ENCODE measurements at places on chromosomes 7 and 10.

DNA sequence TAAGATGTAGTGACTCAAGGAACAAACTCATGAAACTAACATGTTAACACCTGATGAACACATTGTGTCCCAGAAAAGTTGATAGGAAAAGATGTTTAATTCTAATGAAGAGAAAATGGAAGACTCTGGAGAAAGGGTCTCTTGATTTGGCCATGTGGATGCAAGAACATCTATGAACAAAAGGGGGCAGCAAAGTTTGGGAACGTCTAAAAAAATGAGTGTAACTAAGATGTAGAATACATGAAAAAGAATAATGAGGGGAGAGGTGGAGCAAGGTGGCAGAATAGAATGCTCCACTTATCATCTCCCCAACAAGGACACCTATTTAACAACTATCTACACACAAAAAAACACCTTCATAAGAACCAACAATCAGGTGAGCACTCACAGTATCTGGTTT is 805.1 kb downstream of the TNS3 start:
- no peak for DNase-seq

GRCh38 chr7:94212160-94212559 is 182.5 kb upstream of the COL1A2 start:
- no peak for DNase-seq

DNA sequence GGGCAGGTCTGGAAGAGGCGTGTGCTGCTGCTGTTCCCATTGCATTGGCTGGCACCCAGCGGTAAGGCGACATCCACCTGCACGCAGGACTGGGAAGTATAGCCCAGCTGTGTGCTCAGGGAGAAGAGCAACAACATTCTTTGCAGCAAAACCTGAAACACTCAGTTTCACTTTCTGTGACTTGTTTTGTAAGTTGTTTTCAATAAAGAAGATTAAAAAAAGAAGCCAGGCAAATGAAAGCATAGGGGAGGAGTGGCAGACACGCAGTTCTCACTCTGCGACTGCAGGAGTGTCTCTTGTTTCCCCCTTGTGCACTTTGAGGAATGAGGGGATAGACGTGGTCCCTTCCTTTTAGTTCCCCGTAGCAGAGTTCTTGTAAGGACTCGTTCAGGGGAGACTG is 5.8 kb downstream of the FBH1 start:
- DNase-seq = no peak

DNA sequence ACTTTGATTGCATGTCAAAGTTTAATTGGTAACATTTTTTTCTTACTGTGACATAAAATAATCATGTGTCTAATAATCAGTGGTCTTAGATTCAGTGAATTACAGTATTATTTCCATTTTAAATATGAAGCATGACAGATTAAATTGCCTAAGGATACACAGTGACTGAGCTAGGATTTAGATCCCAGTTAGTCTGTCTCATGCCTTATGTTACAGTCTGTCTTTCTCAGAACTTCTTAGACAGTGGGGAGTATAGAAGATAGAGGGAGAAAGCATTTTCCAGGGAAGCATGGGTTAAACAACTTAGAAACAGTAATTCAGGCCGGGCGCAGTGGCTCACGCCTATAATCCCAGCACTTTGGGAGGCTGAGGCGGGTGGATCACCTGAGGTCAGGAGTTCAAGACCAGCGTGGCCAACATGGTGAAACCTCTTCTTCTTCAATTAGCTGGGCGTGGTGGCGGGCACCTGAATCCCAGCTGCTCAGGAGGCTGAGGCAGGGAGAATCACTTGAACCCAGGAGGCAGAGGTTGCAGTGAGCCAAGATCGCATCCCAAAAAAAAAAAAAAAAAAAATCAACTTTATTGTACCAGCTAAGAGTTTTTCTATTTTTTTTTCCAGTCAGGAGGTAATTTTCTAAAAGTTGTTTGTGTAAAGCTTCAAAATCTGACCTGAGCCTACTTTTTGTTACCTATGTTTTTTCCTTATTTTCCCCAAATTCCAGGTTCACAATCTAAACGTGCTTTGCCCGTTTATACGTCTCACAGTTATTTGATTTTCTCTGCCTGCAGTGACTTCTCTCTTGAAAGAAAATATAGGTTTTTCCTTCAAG is 3.3 kb downstream of the CASD1 start:
- DNase-seq = no peak

DNA sequence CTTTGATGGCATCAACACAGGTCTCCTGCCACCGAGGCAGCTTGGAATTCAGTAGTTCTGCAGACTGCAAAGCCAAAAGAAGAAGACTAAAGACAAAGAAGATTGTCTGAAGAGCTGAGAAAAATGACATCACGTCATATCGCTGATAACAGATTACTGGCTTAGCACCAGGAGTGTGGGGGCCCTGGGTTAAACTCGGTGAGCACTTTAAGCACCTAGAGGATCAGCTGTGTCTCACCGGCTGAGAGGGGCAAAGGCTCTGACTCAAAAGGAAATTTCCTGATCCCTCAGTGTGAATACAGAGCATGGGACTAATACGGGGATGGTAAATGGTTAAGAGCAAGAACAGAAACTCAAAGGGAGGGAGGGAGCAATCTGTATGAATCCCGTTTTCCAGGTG is 30.7 kb downstream of the BRI3 start:
- no peak for DNase-seq

DNA sequence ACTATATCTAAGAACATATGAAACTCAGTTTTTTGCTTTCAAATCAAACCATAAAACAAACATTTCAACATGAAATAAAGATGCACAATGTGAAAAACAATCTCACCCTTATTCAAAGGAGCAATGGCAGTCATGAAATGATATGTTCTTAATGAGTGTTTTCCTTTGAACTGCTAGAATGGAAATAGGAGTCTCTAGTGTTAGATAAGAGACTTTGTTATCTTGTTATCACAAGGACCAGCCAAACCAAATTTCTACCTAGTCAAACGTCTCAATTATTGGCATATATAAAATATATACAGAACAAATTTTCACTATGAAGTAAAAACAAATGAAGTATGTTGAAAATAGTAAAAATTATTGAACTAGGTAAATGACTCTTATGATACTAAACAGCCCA is 1.2 kb downstream of the VPS41 start:
- no peak for DNase-seq

DNA sequence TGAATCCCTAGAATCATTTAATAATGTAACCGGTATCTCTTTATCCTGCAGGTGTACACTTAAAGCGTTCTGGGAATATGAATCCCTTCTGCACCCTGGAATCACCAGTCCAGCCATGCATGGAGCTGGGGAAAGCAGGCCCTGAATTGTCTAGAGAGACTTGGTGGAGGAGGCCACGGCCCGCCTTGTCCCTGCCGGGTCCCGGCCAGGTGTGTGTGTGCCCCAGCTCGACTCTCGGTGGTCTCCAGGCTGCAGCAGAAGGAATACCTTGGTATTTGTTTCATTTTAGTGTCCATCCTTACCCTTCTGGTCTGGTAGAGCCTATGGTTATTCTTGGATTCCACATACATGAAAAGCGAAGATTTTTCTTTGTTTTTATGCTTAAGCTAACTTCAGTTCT is 58.1 kb downstream of the PRPF18 start:
- no peak for DNase-seq

GRCh38 chr7:98613601-98614425 is 3.3 kb upstream of the NPTX2 start:
- DNase-seq = no peak

DNA sequence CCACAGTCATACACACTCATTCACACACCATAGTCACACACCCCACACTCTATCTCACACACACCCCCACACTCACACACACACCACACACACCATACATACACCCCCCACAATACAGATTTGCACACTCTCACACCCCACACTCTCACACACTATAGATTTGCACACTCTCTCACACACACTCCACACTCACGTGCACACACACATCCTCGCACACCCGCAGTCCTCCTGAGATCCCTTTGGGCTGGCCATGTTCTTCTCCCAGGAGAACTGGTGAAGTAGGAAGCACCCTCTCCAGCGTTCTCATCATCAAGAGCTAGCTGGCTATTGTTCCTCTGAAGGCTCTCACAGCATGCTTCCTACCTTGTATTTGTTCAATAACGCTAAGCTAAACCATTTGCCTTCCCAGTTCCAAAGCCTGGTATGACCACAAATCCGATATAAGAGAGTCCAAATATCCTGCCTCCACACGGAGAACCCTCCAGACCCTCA is 86.2 kb downstream of the HECW1 start:
- DNase-seq = no peak

DNA sequence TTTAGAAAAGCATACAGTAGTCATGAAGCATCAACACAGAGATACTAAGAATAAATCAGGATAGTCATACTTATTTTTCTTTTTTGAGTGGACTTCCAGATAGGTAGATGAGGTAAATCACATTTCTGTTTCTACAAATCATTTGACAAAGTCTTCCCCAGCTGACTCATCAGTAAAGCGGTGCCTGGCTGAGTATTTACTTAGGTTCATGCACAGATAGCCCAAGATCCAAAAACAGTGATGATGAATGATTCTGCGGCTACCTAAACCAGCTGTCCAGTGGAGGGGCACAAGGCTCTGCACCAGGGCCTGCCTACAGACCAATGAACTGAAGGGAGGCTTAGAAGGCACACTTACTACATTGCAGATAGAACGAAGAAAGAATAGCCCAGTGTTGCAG is 113.1 kb downstream of the PARP12 start:
- DNase-seq = no peak

DNA sequence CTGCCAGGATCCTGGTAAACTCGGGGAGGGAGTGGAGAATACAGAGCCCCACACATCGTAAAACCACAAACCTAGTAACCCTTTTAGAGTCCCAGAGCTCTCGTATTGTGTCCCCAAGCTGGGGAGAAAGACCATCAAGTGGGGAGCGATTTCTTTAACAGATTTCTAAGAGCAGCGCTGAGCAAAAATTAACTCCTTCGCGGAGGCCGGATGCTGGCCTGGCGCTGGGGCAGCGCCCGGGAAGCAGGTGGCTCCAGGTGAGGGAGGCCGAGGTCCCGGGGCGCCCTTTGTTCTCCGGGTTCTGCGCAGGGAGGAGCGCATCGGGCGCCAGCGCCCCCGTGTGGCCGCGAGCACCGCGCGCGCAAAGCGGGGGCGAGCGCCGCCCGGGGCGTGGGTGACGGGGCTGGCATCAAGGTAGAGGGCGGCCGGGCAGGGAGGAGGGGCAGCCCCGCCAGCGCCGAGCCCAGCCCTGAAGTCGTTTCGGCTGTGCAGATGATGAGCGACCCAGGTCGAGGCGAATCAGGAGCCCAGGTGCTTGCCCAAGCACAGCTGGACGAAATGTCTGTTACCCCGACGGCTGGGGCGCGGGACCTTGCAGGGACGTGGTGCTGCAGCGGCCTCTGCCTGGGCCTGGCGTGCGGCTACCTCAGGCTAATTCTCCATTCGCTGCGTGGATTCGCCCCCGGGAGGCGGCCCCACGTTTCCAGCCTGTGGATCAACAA is 10.4 kb upstream of the FGFR2 start:
- peak; percentile 37 for DNase-seq

- DNase-seq = no peak
Measured at GRCh38 chr7:128755819-128756476, 16.8 kb downstream of the CALU start.

DNA sequence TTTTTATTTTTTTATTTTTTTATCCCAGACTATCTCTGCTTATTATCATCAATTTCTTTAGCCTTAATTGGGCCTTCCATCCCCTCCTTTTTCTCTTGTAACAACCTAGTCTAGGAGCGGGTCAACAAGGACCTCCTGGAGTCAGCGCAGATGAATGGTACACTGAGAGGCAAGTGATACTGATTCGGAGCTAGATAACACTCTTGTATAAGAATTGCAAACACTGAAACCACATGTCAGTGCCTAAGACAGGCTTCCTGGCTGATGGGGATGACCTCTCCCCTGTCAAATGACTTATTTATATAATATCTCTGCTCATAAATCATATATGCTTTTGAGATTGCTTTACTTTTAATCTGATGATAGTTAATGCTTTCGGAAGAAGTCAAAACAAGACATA is 22.7 kb downstream of the BPGM start:
- peak; percentile 38 for DNase-seq

DNA sequence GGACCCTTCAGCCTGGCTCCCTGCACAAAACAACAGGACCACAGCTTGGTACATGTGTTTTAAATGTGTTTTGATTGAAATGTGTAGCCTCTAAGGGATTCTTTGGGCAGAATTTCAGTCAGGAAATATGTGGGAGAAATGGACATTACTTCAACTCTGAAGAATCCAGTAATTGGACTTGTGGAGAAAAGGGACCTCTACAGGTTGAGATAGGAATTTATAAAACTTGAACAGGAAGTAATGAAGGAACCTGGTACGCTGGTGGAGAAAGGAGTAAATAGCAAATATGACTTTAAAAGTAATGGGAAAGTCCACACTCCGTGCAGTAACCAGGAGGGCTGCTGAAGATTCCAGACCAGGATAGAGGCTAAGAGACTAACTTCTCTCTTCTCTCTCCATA is 220.5 kb downstream of the LHFPL3 start:
- no peak for DNase-seq

DNA sequence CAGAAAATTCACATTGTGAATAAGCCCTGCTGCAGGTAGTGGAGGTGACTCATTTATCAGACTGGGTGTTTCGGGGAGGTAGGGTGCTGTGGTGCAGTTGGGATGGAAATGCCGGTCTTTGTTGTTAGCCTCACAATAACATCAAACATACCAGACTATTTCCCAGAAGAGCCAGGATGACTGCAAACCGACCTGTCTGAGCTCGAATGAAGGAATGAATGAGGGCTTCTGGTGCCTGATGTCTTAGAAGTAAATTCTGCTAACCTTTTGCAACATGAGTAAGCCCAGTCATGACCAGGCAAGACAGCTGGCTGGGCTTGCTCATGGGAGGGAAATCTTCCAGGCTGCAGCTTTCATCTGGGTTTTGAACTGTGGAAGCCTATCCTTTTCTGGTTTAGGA is 2.4 kb upstream of the VDAC2 start:
- DNase-seq = peak; percentile 37

DNA sequence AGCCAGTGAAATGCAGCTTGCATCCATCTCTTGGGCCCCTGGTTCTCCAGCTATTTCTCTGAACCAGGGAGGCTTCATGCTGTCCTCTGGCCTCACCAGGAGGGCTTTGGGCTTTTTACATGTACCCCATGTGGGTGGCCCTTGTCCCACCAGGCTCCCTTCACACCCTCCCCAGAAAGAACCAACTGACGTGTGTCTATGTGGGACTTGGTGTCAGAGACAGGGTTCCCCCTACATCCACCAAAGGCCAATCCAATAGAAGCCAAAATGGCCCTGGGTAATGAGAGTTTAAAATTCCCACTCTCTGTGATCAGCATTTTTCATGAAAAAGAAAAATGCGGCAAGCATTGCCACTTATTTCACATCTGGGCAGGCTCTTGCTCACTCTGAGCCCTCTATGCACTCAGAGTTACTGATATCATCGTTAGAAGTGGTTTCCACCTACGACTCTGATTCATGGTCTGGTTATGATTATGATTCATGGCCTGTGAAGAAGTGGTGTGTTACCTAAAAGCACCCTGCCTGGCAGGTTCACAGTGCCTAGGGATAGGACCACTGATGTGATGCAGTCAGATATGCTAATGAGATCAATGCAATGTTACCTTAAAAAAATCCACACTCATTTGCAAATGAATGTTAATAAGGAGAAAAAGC is 133.5 kb downstream of the BUB3 start:
- DNase-seq = peak; percentile 83

Data from activated CD4-positive, alpha-beta T cell treated with anti-CD3 and anti-CD28 coated beads, Interleukin-2, amount 50 U/mL, for 16 hours (primary cell).